Stimulated activated CD4-positive, alpha-beta T cell treated with anti-CD3 and anti-CD28 coated beads, Interleukin-2, amount 100 ng/mL, for 24 hours (primary cell): ENCODE measurements at places on chromosomes 1 and 21.

- no peak for DNase-seq
These were observed 26.4 kb downstream of the ANGPTL1 start for GRCh38 chr1:178844436-178844835.

- DNase-seq, result no peak
These were observed 278.7 kb upstream of the CHRM3 start for GRCh38 chr1:239107676-239108075.

GRCh38 chr1:171606402-171606941 lies 15.6 kb upstream of the MYOCOS start:
- DNase-seq, result no peak

- DNase-seq, result peak; percentile 42
These were observed 493 bp upstream of the ELOA start for GRCh38 chr1:23742670-23743286.

DNA sequence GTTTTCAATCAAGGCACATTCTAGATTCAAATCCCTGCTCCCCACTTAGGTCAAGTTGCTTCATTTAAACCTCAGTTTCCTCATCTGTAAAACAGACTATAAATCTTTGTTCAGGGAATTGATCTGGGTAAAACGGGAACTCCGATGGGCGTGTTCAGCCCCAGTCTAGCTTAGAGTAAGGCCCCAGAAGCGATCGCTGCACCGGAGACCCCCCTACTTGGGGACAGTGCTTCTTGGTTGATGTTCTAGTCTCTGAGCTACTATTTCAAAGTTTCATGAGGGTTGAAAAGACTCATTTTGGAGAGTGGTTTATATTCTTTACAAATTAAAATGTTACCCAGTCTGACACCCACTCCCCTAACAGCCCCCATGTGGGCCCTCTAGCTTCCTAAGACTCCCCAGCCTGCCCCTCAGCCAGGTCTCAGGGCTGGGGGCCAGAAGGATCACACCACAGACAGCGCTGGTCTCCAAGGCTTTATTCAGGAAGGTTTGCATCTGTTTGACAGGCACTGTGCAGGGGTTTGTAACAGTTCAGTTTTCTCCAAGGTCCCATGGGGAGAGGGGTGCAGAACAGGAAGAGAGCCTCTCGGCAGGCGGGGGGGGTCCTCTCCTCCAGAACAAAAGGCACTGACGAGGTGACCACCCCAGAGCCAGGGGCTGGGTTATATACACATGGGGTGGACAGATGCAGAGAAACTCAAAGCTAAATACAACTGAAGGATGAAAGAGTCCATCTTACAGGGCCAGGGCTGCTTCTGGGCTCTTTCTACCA lies 82.9 kb downstream of the STUM start:
- no peak for DNase-seq

DNA sequence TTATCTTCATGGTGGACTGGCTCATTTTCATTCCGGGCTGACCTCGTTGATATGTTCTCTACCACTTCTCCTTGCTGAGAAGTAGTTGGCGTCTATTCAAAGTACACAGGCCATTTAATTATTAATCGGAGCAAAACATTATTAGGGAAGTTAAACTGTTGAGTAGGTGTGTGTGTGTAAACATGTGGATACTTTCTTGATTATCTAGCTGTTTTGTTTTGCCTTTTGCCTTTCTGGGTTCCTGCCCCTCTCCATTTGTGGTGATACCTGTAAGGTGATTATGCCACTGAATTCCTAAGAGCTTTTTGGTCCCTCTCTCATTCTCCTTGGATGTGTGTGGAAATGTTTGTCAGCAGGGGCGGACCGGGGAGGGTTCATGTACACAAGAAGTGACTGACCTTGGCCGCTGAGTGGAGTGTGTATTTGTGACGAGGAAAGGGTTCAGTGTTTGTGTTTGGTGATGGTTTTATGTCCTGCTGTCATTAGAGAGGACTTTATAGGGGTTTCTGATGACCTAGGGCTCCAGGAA lies 56.6 kb upstream of the PPP2R5A start:
- DNase-seq, result no peak

GRCh38 chr1:147225193-147225730 lies at the start of gene FMO5:
Gene FMO5, minus strand, starts transcription at chr1:147225339. Its CDS starts 310 bp downstream, at chr1:147225029.
- DNase-seq, result peak; percentile 52

GRCh38 chr1:235510823-235511222 lies 6.6 kb upstream of the B3GALNT2 start:
- no peak for DNase-seq

- no peak for DNase-seq
These were observed 627 bp downstream of the RIIAD1 start for GRCh38 chr1:151721788-151722510.

GRCh38 chr1:99645699-99646531 lies at the start of gene PALMD:
Gene PALMD, plus strand, starts transcription at chr1:99646113. Its CDS starts 205 bp downstream, at chr1:99646318.
- DNase-seq, result no peak

GRCh38 chr1:67401443-67401842 lies 28.8 kb downstream of the SERBP1 start:
- DNase-seq, result no peak

- no peak for DNase-seq
These were observed 86.4 kb downstream of the TMEM53 start for GRCh38 chr1:44587796-44588460.

- no peak for DNase-seq
These were observed 44.8 kb downstream of the UCHL5 start for GRCh38 chr1:193014400-193014799.

DNA sequence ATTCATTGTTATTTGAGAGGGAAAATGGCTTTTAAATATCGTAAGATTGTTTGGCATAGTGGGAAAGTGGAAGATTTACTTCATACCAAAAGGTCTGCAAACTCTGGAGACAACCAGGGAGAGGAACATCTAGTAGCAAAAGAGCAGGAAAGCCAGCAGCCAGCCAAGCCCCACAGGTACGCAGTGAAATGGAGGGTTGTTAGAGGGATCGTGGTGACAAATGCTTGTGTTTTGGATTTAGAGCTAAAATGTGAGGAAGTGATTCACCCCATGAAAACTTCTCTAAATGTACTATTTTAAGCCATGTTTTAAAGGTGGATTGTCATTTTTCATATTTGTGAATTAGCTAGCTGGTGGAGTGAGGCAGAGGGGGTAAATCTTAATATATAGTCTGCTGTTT lies 69.3 kb downstream of the RPS6KC1 start:
- no peak for DNase-seq

GRCh38 chr1:173861731-173862145 lies 6.1 kb downstream of the GAS5 start:
- peak; percentile 65 for DNase-seq

- no peak for DNase-seq
These were observed 430.6 kb upstream of the BRINP3 start for GRCh38 chr1:190908246-190908645.

GRCh38 chr1:223212441-223212840 lies 69.4 kb upstream of the TLR5 start:
- no peak for DNase-seq

GRCh38 chr1:154521695-154522094 lies 19.5 kb upstream of the SHE start:
- no peak for DNase-seq

GRCh38 chr1:41528726-41529605 lies 44.5 kb upstream of the EDN2 start:
- no peak for DNase-seq

DNA sequence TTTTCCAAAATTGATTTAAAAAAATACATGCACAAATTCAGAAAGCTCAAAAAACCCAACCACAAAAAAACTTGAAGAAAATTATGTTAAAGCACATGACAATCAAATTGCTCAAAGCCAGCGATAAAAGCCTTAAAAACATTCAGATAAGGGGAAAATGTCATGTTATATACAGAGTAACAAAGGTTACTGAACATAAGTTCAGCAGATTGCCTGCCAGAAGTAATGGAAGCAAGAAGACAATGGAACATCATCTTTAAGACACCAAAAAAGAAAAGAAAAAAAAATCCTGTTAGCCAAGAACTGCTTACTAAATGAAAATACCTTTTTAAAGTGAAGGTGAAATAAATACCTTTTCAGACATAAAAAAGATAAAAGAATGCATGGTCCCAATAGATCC lies 147.2 kb upstream of the SGIP1 start:
- no peak for DNase-seq
